Mucosa of gallbladder (tissue), 1 donor: ENCODE measurements at places on chromosomes 5 and 9.
A peak's percentile ranks its signal among the peaks of the same experiment; 100 is the strongest.

- DNase-seq: no peak
These were observed 701.7 kb downstream of the SEMA5A start for GRCh38 chr5:8844206-8844605.

DNA sequence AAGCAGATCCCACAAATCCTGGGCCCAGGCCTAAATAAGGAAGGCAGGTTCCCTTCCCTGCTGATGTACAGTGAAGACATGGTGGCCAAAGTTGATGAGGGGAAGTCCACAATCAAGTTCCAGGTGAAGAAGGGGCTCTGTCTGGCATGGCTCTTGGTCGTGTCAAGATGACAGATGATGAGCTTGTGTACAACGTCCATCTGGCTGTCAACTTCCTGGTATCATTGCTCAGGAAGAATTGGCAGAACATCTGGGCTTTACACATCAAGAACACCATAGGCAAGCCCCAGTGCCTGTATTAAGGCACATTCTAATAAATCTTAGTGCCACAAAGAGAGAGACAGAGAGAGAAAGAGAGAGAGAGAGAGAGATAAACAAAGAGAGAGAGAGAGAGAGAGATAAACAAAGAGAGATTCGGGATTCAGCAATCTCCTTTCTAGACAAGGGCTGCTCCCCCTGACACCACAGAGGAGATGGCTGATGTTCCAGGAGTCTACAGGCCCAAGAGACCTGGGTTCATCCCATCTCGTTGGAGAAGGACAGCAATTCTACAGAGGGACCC lies 45.5 kb upstream of the HSPA9 start:
- DNase-seq: no peak

- DNase-seq: no peak
These were observed 301.0 kb downstream of the ARL15 start for GRCh38 chr5:54009357-54009756.

- peak; percentile 74 for DNase-seq
These were observed 102.3 kb downstream of the EPB41L4A start for GRCh38 chr5:112316731-112317130.

GRCh38 chr9:109012876-109013678 lies at the start of gene CTNNAL1:
CTNNAL1 (minus strand) TSS chr9:109013499; CDS start chr9:109013442, 57 bp downstream.
- peak; percentile 93 for DNase-seq

DNA sequence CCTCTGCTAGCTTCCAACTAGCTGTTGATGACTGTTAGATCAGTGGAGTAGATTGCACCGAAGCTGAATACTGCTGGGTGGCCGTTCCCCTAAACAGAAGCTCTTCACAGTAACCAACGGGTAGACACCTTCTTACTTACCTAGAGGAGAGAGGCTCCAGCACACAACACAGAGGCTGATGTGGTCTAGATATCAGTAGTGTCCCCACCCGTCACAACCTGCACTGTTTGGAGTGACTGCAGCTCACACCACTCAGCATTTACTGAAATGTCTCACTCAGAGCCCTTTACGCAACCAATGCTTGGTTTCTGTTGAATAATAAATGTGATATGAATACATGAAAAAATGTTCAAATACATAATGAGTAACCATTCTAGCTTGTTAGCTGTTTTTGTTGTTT lies 5.3 kb downstream of the TMEM174 start:
- DNase-seq: no peak

DNA sequence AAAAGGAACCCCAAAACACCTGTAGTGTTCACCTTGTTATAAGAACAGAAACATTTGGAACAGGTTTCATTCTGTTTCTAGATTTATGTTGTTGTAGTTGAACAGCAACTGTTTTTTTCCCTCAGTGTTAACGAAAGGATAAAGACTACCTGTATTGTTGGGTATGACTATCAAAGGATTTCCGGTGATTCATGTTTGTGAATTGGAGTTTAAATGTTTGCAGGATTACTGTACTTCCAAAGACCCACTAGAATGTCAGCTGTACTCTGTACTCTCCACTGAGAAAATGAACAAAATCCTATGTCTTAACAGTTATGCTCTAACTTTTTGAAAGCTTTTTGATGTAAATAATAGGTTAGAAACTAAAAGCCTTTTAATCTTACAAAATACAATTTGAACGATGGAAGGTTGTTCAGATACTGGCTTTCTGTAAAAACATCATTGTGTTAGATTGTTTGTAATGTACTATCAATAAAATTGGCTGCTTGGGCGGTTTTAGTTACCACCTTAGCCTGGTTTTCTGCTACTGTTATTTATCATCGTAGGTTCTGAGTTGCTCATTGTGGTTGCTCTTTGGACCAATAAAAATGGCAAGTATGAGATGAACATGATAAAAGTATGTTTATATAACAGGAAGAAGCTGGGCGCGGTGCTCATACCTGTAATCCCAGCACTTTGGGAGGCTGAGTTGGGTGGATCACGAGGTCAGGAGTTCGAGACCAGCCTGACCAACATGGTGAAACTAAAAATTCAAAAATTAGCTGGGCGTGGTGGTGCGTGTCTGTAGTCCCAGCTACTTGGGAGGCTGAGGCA lies 44.1 kb downstream of the DCP2 start:
- no peak for DNase-seq

- no peak for DNase-seq
These were observed 2104.1 kb upstream of the ACO1 start for GRCh38 chr9:30280229-30280900.

GRCh38 chr9:106962122-106962521 lies 99.2 kb downstream of the ZNF462 start:
- no peak for DNase-seq

DNA sequence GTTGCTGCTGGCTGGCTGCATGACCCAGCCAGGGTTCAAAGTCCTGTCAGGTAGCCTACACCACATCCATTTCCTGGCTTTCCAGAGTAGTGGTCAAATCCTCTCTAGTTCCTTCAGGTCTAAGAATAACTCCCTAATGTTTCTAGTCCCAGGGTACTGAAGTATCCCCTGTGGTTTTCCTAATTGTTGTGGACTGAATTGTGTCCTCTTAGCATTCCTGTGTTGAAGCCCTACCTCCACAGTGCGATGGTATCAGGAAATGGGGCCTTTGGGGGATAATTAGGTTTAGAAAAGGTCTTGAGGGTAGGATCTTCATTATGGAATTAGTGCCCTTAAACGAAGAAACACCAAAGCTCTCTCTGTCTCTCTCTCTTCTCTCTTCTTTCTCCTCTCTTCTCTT lies 191.8 kb upstream of the CCNG1 start:
- DNase-seq: no peak

DNA sequence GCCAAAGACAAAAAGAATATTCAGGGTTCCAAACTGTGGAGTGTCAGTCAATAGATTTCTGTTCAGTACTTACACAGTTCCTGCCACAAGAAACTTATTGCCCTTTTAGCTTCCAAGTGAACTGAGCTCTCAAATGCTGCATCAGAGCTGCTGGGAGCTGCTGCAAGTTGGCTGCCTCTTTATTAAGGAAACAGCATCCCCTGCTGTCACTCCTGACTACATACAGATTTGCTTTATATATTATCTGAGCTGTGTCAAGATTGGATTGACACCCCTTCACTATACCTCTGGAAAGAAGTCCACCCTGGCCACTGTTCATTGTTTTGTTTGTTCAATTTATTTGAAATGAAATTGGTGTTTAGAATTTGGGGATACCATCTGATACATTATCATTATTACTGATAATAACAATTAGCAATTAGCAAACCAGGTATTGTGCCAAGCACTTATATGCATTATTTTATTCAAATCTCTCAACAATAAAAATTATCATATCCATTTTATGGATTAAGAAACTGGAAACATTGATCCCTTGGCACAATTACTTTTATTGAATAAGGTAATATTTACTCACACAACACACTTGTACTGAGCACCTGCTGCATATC lies 16.4 kb upstream of the C5orf58 start:
- no peak for DNase-seq
